ENCODE measurements at places on chromosomes 11 and 22.
A peak's percentile ranks its signal among the peaks of the same experiment; 100 is the strongest.

GRCh38 chr11:20933958-20934357 is 264.6 kb downstream of the NELL1 start:
- DNase-seq, result no peak

DNA sequence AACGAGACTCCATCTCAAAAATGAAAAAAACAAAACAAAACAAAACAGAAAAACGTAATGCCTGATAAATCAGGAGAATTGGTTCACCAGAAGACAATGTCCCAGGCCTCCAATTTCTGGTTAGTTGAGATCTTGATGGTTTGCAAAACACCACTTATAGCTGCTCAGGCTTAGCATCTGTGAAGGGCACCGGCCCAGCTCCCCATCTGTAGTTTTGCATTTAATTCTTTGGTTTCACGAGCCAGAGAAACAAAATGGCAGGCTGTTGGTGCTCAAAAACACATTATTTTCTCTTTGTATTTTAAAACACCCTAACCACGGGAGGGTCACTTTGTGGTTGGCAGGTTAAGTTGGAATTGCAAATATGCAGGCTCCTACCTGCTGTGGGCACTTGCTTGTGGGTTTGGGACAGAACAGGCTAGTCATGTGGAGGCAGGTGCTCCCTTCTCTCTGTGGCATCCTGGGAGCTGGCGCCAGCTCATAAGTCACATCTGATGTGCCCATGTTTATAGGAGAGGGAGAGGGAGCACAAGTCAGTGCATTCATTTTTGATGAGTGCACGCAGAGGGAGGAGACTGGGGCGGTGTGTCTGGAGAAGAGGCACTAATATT is 145.9 kb downstream of the CEP164 start:
- DNase-seq, result no peak

- DNase-seq, result no peak
These were observed 7.1 kb downstream of the DDB1 start for GRCh38 chr11:61325649-61326414.

- peak; percentile 37 for DNase-seq
These were observed 753 bp downstream of the PRPF19 start for GRCh38 chr11:60905551-60906113.

DNA sequence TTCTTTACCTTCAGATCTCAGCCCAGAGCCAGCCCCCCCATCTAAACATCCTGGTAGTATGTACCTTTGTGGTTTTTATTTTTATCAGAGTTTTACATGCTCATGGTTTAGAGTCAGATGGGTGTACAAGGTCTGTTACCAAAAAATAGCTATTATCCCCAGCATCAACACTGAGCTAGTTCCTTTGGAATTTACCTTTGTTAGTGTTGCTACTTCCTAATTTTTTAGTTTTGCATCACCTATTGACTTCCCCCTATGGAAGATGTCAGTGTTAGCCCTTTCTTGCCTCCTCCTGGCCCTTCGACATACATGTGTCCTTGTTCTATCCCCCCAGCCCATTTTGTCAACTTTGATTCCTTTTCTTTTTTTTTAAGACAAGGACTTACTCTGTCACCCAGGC is 7.4 kb downstream of the UPB1 start:
- no peak for DNase-seq
